ENCODE measurements at places on chromosomes 1 and 21.

- DNase-seq = no peak
Measured at GRCh38 chr1:162304736-162305135, 71.9 kb downstream of the SPATA46 start.

- no peak for DNase-seq
Measured at GRCh38 chr1:38094711-38095290, 48.2 kb upstream of the POU3F1 start.

DNA sequence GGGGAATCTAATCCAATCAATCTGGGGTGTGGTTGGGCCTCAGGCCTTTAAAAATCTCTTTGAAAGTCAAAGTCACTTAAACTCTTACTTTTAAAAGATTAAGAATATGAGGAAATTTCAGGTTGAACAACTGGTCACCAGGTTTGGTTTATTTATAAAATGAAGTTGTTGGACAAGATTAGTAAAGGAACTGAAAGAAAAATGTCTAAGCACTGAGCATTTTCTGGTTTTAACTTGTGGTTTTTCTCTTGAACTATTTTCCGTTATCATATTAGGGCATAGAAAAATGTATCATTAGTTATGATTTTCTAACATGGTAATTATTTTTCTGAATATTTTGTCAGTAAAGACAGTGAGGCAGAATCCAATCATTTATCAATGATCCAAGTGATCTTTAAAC lies 49.6 kb downstream of the RGS2 start:
- no peak for DNase-seq

GRCh38 chr1:84260852-84261518 lies 40.5 kb upstream of the SAMD13 start:
- DNase-seq = no peak

DNA sequence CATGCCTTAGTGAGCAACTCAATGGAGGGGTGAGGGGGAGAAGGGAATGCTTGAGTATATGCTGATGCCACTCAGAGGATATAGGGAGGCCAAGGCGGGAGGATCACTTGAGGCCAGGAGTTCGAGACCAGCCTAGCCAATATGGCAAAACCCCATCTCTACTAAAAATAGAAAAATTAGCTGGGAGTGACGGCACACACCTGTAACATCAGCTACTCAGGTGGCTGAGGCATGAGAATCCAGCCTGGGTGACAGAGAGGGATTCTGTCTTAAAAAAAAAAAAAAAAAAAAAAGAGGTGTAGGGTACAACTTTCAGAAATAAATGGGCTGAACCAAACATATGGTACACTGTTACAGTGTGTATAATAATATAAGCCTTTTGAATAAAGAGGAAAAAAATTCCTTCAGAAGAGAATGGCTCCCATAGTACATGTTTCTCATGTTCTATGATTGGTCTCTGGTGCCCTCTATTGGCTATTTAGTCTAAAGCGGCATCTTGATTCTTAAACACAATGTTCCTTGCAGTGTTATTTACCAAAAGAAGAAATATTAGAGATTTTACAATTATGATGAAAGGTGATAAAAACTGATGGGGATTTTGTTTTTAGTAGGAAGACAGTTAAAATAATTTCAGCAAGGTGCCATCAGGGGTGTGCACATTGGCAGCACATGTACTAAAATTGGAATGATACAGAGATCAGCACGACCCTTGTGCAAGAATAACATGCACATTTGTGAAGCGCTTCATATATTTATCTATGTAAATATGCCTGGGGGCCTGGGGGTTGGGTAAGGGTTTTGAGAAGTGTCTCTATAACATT lies 109.8 kb downstream of the PATJ start:
- no peak for DNase-seq

- peak; percentile 56 for DNase-seq
Measured at GRCh38 chr1:33633019-33633801, 160.8 kb downstream of the ZSCAN20 start.

- no peak for DNase-seq
Measured at GRCh38 chr1:31764312-31765040, at the start of gene ADGRB2. TSS of gene ADGRB2 (minus strand) at chr1:31764340. CDS start at chr1:31757221, 7,119 bp downstream.

DNA sequence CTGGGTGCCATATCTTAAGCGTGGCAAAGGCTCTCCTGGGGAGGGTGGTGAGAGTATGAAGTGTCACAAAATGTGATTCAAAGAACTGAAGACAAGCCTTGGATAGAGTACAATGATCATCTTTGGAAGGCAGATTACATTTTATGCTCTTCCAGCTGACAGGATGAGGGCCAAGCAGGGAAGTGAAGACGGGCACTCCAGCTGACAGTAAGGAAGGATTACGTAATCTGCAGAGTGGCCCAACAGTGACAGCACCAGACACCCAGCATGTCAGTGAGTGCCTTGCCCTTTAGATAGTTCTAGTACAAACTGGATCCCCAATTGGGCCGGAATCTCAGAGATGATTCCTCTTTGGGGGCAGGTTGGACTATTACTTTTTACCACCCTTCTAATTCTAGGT lies 52.7 kb downstream of the UBE2T start:
- no peak for DNase-seq

GRCh38 chr1:30381671-30382365 lies 341.6 kb downstream of the MATN1 start:
- DNase-seq = no peak

DNA sequence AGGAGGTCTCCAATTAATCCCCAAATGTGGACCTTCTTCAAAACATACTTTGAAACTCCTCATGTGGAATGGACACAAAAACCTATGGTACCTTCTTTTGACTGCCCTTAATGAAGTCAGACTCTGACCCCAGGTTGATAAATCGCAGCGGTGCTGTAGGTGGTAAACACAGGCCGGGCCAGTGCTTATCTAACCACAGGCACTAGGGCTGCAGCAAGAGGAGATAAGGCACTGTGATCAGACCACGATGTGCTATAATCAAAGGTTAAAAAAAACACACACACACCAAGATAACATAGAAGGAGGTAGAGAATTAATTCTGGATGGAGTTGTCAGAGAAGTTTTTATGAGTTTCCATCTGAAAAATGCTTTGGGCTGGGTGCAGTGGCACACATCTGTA lies 52.3 kb upstream of the SIPA1L2 start:
- no peak for DNase-seq

- no peak for DNase-seq
Measured at GRCh38 chr21:26883768-26884167, 38.6 kb upstream of the ADAMTS1 start.

DNA sequence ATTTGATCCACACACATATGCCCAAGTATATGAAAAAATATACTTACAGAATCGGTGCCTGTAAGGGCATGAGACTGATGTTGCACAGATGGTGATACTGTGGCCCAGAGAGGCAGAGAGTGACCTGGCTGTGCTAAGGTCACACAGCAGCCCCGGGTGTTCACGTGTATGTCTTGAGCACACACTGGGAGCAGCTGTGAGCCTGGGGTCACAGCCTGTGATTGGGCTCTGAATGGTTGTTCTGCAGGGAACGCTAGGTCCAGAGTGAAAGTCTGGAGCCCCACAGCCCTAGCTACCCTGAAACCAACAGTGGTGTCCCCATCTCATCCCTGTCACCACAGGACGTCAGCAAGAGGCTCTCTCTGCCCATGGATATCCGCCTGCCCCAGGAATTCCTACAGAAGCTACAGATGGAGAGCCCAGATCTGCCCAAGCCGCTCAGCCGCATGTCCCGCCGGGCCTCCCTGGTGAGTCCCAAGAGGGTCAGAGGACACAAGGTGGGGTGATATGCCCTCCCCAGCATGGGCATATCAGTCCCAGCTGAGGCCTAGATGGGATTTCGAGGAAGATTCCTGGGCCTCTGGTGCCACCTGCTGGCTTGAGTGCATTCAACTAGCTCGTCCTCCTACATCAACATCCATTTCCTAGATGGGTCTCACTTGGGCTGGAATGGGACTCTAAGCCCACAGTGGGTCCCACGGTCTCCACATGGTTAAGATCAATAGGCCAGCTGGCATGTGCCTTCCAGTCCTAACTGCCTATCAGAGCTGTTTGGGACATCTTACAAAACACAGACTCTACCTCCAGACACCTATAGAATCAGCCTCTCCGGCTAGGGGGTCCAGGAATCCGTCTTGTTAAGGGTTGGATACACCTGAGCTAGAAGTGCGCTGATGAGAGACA lies 19.7 kb downstream of the CDK18 start:
- DNase-seq = peak; percentile 85

DNA sequence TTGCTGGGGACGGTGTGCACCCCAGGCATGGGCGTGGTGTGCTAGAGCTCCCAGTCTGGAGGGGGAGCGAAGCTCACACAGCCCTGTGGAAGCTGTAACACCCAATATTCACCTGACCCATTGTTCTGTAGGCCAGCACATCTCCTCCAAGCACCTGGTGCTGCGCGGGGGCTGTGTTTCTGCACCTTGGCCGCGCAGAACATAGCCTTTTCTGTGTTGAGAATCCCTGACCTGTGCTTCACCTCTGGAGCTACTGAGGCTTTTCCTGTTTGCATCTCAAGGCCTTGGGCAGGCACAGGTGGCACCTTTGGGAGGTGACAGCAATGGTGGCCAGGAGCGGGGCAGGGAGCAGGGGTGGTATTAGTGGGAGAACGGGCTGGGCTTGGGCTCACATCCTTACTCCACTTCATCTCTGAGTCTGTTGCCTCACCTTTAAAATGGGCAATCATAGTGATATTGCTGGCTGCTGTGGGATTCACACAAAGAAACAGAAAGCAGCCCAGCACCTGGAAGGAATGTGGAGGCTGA lies 343.9 kb upstream of the AJAP1 start:
- DNase-seq = no peak

DNA sequence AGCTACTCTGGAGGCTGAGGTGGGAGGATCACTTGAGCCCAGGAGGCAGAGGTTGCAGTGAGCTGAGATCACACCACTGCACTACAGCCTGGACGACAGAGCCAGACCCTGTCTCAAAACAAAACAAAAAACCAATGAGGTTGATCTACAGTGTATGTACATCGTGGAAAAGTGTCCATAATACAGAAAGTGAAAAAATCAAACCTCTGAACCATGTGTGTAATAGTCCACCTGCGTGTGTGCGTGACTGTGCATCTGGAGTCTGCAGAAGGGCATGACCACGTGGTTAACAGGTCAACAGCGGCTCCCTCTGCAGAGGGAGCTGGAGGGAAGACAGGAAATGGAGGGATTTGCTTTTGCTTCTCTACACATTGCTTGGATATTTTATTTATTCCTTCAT lies 32.4 kb upstream of the ENO1 start:
- DNase-seq = no peak

GRCh38 chr1:37393173-37394120 lies 80.9 kb upstream of the ZC3H12A start:
- no peak for DNase-seq

DNA sequence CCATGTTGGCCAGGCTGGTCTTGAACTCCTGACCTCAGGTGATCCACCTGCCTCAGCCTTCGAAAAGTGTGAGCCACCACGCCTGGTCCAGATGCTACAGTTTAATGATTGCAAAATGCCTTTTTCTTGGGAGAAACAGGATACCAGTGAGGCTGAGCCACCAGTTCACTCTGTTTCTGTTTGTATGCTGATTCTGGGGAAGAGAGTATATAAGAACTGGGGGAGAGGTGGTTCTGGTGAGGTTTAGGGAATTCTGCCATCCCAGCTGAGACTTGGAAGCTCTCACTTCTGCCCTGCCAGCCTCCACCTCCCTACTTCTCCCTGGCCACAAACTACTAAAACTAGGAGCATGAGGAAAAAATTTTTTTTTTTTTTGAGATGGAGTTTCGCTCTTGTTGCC lies 8.1 kb upstream of the PMF1 start:
- DNase-seq = no peak

DNA sequence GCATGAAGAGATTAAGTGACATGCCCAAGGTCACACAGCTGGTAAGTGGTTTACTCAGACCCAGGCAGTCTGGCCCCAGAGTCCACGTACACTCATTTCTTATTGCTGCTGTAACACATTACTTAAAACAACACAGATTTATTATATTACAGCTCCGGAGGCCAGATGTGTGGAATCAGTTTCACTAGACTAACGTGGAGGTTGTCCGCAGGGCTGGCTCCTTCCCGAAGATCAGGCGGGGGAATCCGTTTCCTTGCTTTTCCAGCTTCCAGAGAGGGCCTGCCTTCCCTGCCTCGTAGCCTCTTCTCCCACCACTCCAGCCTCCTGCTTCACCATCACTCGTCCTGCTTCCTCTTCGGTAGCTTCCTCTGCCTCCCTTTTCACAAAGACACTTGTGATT lies 81.2 kb downstream of the KCNN3 start:
- DNase-seq = no peak

DNA sequence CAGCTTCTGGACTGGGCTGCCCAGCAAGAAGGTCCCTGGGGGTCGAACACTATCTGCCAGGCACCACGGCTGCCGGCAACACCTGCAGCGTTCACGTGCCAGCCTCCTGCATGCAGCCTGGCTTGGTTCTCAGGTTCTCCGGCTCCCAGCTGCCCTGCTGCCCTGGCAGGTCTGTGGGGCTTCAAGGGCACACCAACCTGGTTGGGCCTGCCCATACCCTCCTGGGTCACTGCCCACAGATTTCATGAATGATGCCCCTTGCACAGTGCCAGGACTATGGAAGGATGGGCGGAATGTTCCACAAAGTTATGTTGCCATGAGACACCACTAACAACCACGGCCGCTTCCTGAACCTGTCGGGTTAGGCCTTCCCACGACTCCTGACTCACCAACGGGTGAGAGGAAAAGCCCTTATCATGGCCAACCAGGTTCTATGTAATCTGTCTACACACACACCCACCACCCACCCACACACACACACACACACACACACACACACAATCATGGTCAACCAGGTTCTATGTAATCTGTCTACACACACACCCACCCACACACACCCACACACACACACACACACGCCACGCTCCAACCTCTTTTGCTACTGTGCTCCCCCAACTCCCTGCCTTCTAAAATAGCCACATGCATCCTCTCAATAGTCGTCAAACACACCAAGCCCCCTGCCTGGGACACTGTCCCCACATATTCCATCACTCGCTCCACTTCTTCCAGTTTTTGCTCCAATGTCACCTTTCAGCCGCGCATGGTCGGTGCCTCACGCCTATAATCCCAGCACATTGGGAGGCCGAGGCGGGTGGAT lies 32.2 kb downstream of the HSPG2 start:
- peak; percentile 34 for DNase-seq

GRCh38 chr21:15667819-15668218 lies 62.0 kb upstream of the USP25 start:
- DNase-seq = no peak

DNA sequence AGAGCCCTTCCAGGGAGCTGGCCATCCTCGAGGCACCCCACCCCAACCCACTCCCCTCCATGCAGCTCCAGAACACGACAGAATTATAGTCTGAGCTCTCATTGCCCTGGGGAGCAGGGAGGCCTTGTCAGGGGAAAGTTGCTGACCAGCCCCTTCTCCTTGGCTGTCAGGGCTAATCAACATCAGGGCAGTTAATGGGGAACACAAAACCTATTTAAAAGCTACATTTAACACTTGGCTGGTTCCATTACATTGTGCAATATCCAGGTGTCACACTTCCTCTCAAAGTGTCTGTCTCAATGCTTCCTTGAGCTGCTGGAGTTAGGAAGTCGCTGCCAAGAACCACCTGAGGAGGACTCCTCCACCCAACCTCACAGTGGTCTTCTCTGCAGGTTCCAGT lies 111.8 kb upstream of the GRIK3 start:
- no peak for DNase-seq

GRCh38 chr21:35504951-35505466 lies 455.9 kb upstream of the RUNX1 start:
- no peak for DNase-seq

Measured in nucleus accumbens (tissue), 56 donors.